ENCODE measurements at places on chromosomes 7 and 10. TPM values are rescaled to one million over a fixed set of nuclear protein-coding genes. Genes with fewer than 3 reads are reported as not detected.

DNA sequence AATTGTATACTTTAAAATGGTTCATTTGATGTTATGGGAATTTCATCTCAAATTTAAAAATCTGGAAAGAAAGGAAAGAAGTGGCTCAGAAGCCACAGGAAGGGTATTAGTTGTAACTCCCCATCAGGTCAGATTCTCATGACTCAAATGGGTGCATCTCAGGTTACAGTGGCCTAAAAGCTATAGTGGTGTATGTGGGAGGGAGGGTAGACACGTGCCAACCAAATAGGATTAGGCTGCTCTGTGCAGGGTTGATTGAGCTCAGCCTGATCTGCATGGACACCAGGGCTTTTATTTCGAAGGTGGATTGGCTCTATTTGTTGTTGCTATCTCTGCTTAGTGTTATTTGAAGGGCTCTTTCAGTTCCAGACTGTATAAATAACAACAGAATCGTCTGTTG is 121.5 kb upstream of the PRR15 start:
- no peak for DNase-seq

GRCh38 chr7:37675749-37676148 is 7.8 kb upstream of the GPR141 start:
- DNase-seq: no peak

DNA sequence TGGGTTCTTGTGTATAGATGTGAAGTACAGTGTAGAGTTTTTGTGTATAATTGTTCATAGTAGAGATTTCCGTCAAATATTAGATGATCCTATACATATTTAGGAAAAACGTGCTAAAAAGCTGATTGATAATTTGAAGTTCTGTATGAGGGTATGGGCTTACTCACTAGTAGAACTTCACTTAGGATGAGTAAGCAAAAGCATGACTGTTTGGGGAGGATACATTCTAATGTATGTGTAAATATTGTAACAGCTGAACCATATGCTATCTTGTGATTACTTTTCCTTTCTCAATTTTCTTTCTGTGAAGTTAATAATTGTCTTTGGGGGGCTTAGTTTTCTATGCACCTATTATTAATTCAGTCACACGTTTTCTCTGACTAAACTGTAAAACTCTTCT is 53.2 kb upstream of the PDK4 start:
- DNase-seq: no peak

- peak; percentile 58 for DNase-seq
These were observed 180.5 kb upstream of the PRSS58 start for GRCh38 chr7:142438235-142438922.

DNA sequence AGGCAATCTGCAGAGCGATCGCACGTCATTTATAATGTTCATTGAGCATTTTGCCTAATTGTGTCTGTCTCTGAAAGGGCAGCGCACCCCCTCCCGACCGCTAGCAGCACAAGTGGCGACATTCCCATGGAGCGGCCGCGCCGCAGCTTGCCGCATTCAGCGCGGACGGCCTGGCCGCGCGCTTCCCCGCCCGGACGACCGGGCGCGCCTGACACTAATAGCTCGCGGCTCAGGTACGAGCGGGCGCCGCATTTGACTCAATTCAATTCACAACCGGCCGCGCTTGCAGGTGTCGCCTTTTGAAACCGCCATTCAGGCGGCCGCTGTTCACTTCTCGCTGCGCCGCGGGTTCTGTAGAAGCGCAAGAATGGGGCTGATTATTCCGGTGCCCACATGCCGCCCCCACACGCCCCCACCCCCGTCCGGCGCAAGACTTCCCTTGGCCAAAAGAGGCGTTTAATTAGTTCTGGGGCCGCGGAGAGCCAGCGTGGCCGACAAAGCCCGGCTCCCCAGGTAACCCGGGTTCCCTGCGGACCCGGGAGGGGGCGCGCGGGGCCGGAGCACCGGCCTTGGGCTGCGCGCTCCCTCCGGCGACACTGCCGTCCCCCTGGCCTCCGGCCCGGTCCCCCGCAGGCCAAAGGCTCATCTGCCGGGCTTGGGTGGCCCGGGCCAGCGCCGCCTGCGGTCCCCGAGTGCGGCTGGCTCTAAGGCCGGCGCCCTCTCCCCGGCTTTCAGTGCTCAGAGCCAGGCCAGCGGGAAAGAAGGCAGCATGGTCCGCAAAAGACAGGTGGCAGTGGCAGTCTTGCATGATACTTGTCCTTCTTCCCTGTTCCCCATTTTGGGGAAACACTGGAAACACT is 18.7 kb upstream of the PTF1A start:
- peak; percentile 66 for DNase-seq

- DNase-seq: no peak
These were observed 156.3 kb upstream of the C7orf33 start for GRCh38 chr7:148434181-148434757.

DNA sequence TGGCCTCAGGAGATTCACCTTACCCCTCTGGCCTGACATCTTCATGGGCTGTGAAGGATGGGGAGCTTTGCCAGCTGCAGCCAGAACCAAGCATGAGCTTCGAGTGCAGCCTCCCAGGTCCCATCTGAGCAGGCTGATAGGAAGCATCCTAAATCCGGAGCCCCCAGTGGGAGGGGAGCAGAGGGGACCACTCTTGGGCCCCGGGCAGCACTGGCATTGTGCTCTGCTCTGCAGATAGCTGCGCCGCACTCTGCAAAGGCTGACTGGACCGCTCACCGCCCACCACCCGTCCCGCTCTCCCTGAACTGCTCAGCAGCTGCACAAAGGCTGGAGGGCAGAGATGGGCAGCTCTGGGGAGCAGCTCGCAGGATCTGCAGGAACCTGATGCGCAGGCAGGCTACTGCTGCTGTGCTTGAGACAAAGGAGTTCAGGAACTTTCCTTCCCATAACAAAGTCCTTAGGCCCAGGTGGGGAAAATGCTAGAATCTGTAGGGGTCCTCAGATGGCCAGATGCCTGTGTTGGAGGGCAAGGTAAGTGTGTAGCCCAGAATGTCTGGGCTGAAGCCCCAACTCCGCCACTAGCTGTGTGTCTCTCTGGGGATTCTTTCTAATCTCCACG is 51.8 kb downstream of the ARHGAP22 start:
- peak; percentile 65 for DNase-seq

DNA sequence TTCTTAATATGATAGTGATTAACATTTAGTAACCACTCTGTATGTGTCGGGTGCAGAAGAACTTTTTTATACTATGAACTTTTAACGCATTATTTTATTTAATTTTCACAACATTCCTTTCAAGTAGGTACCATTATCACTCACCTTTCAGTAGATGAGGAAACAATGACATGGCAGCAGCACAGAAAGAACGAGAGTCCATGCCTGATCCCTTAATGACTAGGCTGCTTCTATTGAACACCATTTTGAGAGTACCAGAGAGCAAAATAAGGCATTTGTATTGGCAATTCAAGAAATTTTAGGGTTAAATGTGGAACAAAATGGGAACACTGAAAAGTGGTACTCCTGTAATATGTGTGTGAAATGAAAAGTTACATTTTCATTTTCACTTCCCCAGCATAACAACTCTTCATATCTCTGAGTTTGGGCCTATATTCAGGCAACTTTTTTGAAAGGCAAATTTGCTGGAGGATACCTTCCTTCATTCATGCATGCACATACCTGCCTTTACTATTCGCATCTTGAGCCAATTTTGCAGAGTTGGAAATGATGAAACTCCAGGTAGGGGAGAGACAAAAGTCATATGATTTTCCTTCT is 12.8 kb downstream of the LRRN3 start:
- no peak for DNase-seq

- no peak for DNase-seq
These were observed 25.2 kb upstream of the MKLN1 start for GRCh38 chr7:131302446-131302845.

DNA sequence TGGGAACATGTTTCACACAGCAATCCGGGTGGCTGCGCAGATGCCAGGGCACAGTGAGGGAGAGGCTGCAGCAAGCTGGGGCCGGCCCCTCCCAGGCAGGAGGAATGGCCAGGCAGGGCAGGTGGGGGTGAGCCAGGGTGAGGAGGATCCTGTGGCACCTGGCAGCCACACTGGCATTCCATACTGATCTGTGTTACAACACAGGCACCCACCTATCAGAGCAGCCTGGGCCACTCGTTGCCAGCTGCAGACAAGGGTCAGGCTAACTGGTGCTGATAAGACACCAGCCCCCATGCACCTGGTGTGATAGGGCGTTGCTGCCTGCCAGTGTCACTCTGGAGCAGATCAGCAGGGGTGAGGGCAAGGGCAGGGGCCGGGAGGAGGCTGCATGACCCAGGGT is 16.6 kb upstream of the RET start:
- DNase-seq: no peak

GRCh38 chr7:147579148-147579547 is 1011.4 kb upstream of the C7orf33 start:
- no peak for DNase-seq

DNA sequence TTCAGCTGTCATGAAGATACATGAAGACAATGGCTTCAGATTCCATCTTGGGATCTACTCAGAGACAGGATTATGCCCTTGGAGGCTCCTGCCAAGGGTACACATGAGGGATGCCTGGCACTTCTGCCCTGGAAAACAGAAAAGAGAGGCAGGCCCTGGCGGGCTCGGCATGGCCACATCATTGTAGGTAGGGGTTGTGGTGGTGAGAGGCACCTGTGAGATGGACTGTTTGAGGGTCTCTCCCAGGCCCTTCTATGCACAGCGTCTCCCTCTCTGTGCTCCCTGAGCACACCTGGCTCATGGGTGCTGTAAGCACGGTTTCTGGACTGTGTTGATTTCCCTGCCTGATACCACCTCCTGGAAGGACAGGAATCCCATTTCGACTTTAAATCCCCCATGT is 304.3 kb downstream of the GLRX3 start:
- no peak for DNase-seq

DNA sequence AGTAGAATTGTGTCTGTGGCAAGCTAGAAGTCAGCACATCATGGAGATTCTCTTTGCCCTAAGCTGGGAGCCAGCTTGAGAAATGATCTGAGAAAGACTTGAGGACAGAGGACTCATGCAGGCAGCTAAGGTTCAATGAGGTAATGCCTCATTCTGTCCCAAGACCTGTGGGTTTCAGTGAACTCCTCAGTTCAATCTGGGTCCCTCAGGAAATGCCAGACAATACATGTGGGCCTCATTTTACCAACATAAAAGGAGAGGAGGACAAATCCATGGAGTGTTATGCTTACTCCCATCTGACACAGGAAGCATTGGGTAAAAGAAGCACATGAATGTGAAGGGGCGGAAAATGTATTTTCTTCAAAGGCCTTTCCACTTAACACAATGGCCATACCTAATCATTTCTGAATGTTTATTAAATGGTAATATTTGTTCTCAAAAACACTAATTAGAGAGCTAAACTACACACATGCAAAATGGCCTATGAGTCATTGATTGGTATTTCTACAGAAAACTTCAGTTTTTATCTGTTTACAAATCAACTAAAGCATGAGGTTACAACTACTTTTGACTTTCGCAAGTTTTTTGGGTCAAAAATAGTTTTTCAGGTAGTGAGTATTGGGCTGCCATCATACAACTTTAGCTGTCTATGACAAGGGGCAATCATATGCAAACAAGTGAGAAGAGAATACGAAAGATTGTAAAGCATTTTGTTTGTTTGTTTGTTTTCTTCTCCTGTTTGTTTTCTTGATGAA is 205.3 kb downstream of the CHRM2 start:
- no peak for DNase-seq

DNA sequence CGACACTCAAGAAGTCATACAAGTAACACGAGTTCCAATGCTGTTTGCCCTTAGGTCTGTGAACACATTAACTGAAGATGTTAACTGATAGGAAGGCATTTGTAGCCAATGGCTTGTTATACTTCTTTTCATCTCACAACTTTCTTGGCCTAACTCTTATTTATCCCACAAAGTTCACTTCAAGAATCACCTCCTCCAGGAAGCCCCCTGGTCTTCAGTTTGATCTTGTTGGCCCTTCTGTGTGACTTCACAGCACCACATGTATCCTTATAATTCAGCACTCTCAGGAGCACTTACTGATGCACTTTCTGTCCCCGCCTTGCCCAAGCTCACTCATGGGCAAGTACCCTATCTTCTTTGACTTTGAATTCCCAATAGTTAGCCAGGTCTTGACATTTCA is 159.6 kb downstream of the RAPGEF5 start:
- DNase-seq: no peak

The ANXA8 gene
- total RNA-seq: 4.2 TPM

The SSBP1 gene
- 67.0 TPM for total RNA-seq

The DNAJB6 gene
- 64.1 TPM for total RNA-seq

The MAT1A gene
- total RNA-seq: 0.37 TPM

The INMT gene
- 447 TPM for total RNA-seq

The OR2A12 gene
- total RNA-seq: not detected

The NKX2-3 gene
- total RNA-seq: not detected

The NODAL gene
- total RNA-seq: not detected

The HOXA11 gene
- total RNA-seq: not detected
